ENCODE measurements at places on chromosomes 2 and 18. TPM values are rescaled to one million over a fixed set of nuclear protein-coding genes. Genes with fewer than 3 reads are reported as not detected.

DNA sequence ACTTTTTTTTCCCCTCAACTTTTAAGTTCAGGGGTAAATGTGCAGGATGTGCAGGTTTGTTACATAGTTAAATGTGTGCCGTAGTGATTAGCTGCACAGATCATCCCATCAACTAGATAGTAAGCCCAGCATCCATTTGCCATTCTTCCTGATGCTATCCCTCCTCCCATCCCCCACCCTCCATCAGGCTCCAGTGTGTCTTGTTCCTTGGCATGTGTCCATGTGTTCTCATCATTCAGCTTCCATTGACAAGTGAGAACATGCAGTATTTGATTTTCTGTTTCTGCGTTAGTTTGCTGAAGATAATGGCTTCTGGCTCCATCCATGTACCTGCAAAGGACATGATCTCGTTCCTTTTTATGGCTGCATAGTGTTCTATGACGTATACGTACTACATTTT lies 47.2 kb upstream of the STON1 start:
- no peak overlapping the region for H3K4me3 ChIP-seq
- H3K4me1 ChIP-seq, result peaks cover 24% of the 10 kb centered on the region
- H3K27me3 ChIP-seq, result no peaks in the 10 kb centered on the region
- no peak overlapping the region for H3K27ac ChIP-seq

GRCh38 chr2:3730646-3731045 lies 27.3 kb downstream of the DCDC2C start:
- H3K27ac ChIP-seq, result no peak overlapping the region
- no peak overlapping the region for H3K4me3 ChIP-seq
- DNase-seq, result no peak
- no peaks in the 10 kb centered on the region for H3K36me3 ChIP-seq

KIAA2012 gene
- total RNA-seq, result 0.74 TPM

YES1 gene
- total RNA-seq, result 24.1 TPM
